ENCODE measurements at places on chromosomes 12 and 14.
A peak's percentile ranks its signal among the peaks of the same experiment; 100 is the strongest.

DNA sequence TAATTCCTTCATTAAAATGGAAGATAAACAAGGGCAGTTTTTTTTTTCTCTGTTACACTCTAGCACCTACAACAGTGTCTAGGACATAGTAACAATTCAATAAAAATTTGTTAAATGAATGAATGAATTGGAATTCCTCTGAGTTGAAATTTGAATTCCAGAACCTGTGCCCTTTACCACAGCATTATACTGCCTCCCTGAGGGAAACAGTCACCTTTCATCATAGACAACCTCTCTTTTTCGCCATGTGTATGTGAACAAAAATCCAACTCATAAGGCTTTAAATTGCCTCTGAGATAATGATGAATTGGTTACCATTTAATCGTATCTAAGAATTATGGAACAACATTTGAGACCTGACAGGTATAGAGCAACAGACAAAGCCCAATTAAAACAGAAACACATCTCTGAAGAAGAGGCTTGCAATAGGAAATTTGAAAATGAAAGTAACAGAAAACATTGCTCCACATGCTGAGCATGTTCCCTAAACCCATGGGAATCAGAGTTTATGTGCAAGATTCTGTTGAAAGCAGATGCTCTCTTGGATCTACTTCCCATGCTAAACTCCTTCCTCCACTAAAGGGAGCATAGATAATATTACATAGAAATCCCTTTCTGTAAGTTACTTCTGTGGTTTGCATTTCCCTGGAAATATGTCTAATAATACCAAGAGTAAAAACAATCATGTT lies 657.8 kb downstream of the GALC start:
- peak; percentile 71 for DNase-seq

- no peak for DNase-seq
These were observed 111.7 kb downstream of the DNAI7 start for GRCh38 chr12:25083211-25083610.

DNA sequence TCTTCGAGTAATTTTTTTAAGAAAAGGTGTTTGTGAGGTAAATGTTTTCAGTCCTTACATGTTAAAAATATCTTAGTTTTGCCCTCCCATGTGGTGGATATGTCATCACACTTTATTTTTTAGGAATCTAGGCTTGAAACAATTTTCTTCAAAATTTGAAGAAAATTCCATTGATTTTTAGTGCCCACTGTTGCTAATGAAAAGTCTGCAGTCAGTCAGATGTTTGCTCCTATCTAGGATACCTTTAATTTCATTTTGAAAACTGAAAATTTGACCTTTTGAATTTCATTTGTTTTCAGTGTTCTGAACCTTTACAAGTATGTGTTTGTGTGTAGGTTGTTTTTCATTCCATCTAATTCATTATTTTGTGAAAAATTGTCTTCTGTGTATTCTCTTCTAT lies 105.4 kb downstream of the LRRK2 start:
- peak; percentile 4 for DNase-seq

DNA sequence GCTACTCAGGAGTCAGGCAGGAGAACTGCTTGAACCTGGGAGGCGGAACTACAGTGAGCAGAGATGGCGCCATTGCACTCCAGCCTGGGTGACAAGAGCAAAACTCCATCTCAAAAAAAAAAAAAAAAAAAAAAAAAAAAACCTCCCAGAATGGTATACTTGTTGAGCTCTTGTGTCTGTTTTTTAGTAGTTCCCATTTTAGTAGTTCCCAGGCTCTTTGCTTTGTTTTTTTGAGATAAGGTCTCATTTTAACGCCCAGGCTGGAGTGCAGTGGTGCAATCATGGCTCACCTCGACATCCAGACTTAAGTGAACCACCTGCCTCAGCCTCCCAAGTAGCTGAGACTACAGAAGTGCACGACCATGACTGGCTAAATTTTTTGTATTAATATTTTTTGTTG lies 13.4 kb downstream of the ATXN2 start:
- no peak for DNase-seq

DNA sequence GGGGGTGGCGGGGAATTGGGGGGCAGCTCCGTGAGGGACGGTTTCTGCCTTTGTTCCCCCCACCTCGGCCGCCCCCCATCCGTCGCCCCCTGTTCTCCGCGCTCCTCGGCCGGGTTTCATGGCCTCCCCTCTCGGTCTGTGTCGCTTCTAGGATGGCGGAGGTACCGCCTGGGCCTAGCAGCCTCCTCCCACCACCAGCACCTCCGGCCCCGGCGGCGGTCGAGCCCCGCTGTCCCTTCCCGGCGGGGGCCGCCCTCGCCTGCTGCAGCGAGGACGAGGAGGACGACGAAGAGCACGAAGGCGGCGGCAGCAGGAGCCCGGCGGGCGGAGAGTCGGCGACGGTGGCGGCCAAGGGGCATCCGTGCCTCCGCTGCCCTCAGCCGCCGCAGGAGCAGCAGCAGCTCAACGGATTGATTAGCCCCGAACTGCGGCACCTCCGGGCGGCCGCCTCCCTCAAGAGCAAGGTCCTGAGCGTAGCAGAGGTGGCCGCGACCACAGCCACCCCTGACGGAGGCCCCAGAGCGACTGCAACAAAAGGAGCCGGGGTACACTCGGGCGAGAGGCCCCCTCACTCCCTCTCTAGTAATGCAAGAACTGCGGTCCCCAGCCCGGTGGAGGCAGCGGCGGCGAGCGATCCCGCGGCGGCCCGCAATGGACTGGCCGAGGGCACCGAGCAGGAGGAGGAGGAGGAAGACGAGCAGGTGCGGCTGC lies 575 bp downstream of the NAA30 start:
- peak; percentile 58 for DNase-seq

DNA sequence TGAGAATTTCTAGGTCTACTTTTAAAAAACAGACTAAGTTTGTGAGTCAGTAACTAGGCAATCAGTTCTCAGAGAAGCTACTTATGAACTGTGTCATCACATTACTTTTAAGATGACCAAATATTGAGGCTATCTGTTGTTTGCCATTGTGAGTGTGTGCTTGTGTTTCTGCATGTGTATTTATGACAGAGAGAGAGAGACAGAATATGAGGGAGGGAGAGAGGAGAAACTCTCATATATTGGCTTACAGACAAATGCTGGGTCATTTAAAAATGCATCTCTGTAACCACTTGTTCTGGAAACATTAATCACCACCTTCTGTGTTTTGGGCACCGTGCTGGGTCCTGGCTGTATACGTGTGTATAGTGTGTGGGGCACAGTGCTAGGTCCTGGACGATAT lies 161.5 kb upstream of the FRMD6 start:
- no peak for DNase-seq

GRCh38 chr14:75675265-75675960 lies 14.4 kb downstream of the TTLL5 start:
- DNase-seq: no peak

GRCh38 chr14:31083781-31084180 lies 57.6 kb upstream of the STRN3 start:
- DNase-seq: no peak
